ENCODE measurements at places on chromosomes 5 and 9.

DNA sequence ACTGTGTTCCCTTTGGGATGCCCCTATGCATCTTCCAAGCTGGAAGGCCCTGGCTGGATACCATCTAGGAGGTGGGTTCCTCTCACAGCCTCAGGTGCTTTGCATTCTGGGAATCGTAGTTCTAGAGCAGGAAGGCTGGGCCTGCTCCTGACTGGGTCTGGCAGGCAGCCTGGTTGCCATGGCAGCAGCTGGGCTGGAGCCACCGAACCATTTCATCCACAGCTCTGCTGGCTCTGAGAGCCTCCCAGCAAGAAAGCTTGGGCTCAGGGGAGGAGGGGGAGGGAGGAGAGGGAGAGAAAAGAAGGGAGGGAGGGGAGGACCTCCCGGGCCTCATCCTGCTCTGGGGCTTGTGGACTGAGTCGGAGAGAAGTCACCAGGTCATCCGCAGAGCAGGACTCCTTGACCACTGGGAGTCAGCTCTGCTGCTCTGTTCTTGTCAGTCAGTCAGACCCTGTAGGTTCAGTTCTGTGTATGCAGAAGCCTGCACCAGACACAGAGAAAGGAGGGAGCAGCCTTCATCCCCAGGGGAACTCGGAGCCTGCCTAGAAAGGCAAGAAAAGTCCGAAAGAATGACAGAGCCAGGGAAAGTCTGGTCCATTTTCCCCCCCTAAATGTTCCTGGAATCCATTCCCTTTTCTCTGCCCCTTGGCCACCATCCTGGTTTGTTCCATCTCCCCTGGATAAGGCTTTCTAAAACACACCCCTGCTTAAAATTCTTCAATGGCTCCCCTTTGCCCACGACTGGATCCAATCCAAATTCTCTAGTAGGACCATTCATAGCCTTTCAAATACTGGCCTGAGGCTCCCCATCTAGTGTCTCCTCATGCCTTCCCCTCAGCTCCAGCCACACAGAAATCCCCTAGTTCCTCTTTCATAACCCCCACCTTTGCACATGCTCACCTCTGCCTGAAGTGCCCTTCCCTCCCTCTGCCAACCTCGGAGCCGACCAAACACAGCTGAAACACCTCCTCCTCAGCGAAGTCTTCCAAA is 65.4 kb upstream of the ARAP3 start:
- peak; percentile 53 for DNase-seq

DNA sequence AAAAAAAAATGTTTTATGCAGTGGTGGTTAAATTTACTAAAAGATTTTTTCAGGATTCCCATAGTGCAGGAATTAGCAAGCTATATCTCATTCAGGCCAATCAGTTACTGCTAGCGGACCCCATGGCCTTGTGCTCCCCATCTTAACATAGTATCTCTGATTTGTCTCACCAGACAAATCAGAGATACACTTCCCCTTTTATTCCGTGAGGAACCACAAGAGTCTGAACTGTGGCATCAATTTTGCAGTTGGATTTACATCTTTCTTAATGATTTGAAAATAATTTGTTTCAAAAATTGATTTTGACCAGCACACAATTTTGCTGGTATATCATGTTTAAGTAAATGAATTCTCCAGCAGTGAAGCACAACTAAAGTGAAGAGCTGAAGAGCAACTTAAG is 17.9 kb downstream of the ITGA1 start:
- DNase-seq: no peak

DNA sequence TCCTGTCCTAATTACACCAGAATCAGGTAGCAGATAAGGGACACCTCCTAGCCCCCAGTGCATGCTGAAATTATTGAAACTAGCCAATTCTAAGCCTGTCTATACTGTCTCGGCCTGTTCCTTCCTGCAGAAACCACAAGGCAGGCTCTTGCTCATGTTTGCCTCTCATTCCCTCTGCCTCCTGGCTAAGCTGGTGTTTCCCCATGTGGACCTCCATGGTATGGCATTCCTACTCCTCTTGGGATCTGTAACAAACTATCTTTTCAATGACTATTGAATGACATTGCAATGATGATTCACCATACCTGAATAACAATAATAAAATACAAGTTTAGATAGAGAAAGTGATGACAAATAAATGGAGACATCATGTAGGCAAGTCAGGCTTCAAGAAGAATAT is 35.6 kb upstream of the ADAMTS16 start:
- no peak for DNase-seq

GRCh38 chr5:174563899-174564298 is 160.5 kb upstream of the MSX2 start:
- no peak for DNase-seq

DNA sequence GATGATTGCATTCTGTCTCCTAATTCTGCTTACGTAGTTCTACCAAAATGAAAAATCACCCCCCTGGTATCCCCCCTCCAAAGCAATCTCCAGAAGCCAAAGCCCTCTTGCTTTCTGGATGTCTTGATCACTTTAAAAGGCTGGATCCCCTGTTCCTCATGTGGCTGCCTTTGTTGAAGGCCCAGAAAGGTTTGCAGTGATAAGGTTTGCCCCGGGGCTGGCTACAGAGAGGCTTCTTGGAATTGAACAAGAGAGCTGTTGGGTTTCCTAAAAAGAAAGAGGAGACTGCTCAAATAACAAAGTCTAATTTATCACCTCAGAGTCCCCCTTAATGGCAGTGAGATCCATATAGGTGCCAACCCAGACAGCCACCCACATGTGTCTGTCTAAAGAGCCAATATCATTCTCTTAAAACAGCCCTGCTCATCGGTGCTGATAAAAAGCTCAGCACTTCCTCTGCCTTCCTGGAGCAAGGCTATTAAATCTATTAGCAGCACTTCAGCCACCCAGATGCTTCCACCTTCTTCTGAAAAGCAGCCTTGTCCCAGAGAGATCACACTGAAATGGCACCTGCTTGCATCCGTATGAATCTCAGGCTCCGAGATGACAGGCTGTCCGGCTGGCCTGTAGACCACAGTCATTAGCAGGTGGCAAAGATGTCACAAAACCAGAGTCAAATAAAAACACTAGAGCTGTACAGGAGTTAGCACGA is 70.9 kb downstream of the TEX10 start:
- no peak for DNase-seq

DNA sequence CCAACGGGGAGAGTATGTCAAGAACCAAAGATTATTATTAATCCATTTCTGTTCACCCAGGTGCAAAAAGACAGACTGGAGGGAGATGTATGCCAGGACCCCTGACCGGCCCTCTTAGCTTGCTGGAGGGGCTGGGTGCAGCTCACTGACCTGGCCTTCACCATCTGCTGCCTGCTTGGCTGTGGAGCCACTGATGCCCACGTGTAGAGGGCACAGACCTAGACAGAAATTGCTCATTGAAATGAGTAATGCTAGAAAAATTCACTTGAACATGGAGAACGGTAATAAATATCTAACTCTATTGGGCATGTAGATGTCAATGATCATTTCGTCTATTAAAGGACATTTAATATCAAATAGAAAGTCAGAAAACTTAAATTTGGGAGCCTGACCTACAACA is 58.8 kb upstream of the ERCC6L2 start:
- no peak for DNase-seq

DNA sequence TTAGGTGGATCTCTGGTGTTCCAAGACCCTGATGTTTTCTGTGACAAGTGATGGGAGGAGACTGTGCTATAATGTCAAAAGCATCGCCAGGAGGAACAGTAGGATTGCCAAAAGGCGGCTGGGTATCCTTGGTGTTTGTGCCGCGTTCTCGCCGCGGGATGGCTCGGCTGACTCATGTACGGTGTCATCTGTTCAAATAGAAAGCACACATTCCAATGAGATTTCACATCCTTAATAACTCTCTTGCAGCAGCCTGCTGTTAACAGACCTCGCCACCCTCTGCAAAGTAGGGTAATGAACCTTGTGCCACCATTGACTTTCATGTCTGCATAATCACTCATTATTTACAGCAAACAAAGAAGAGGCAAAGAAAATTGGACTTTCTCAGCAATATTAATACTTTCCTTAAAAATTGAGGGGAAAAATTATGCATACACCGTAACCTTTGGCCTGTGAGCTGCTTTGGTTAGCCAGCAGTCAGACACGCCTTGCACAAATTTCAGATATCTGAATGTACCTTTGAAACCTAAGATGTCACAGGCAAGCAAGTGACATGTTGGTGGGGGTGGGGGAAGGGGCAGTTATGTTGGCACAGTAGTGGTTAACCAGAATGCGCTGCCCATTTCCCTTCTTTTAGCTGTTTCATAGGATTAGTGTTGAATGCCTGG is 289.4 kb downstream of the EFNA5 start:
- no peak for DNase-seq

- no peak for DNase-seq
Measured at GRCh38 chr5:128925973-128926372, 39.3 kb upstream of the SLC27A6 start.

GRCh38 chr5:64147849-64148441 is 17.7 kb upstream of the RNF180 start:
- peak; percentile 55 for DNase-seq

DNA sequence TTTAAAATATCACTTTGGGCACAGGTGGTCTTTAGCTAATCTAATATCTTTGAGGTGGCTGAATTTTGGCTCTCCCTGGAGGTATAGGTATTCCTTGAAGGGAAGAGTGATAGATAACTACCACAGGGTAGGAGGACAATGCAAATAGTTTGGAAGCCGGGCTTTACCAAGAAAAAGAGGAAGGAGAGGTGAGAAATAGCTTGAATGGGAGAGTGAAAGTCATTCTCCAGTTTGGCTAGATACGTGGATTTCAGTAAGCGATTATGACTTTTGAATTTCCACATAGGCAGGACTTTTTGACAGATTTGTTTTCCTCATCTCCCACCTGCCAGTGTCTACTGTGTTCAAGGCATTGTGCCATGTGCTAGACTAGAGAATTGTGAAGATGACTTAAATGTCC is 45.5 kb downstream of the RASA1 start:
- no peak for DNase-seq

GRCh38 chr5:38739011-38739704 is 106.7 kb upstream of the OSMR start:
- no peak for DNase-seq

- no peak for DNase-seq
Measured at GRCh38 chr9:132702254-132702653, 32.0 kb downstream of the GTF3C4 start.

- DNase-seq: no peak
Measured at GRCh38 chr5:109016300-109016699, 268.6 kb downstream of the FER start.

- DNase-seq: no peak
Measured at GRCh38 chr9:134635351-134636148, 6.1 kb upstream of the COL5A1 start.

- no peak for DNase-seq
Measured at GRCh38 chr5:41843456-41844370, 26.5 kb downstream of the OXCT1 start.

DNA sequence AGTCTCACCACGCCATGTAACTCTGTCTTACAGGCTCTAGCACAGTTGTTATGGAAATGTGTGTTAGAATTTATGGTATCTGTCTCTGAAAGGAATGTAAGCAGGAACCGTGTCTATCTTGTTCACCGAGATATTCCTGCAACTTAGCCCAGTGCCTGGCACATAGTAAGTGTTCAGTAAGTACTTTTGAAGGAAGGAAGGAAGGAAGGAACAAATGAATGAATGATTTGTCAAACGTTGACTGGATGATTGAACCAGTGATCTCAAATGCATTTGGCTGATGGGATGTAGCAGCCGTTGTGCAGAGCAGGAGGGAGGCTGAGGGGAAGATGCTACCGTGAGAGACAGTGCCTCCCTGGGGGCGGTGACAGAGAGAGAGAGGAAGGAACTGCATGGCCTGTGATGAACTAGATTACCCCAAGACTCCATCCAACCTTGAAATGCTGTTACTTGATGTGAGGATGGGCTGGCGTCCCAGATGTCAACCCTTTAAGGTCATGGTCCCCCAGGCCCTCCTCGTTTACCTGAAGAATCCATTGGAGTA is 47.5 kb upstream of the PPARGC1B start:
- DNase-seq: no peak

DNA sequence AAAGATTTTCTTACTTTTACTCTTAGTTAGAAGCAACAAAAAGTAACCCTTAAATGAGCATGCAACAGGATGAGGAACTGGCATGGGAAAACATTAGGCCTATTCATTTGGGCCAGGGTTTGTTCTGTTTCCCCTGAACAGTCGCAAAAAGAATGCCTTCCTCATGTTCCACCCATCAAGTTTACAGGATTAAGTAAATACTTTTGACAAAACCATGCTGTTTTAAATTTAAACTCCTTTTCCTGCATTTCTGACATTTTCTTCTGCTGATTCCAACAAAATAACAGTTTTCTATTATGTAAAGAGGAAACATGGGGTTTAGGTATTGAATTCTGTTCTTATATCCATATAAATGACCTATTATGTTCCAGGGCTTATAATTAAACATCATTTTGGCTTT is 236.6 kb upstream of the ACTBL2 start:
- no peak for DNase-seq

DNA sequence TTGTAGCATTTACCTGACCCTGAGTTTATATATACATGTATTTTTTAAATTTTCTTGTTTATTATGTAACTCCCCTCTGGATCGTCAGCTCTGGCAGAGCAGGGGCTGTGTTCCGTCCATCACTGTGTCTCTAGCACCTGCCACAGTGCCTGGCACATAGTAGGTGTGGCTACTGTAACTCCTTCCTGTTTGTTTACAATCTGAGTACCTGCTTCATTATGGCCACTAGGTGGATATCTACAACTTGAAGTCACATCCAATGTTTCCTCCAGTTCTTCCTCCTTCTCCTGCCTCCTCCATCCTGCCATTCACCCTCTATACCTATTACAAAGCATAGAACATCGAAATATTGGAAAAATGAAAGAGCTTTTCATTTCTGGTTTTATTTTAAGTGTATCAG is 14.2 kb upstream of the PPP1R2B start:
- DNase-seq: no peak

DNA sequence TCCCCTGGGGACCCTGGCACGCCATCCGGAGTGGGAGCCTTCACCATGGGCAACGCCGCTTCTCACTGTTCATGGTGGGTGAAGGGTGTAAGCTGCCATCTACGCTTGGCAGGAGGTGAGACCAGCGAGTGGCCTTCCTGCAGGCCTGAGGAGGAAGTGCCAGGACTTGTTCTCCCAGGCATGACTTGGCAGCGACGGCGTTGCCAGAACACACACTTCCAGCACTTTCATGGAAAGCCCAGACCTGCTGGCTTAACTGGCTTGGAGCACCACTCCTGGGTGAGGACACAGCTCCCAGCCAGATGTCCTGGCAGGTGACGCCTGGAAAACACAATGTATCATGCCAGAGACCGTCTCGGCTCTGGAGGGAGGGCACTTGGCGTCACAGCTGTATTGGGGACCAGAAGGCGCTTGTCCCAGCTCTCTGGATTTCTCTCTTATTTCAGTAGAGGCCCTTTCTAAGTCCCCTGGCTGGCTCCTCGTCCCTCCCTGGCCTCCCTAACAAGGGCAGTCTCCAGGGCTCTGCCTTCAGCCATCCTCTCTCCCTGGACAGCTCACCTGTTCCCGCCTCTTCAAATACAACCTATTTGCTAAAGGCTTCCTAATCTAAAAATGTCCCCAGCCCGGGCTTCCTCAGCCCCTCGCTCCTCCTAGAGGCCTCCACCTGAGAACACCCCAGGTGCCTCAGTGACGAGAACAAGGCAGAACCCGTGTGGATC is 188.3 kb downstream of the OLFM1 start:
- DNase-seq: no peak

- no peak for DNase-seq
Measured at GRCh38 chr9:1273859-1274258, 223.7 kb downstream of the DMRT2 start.
